Stimulated activated CD4-positive, alpha-beta T cell treated with anti-CD3 and anti-CD28 coated beads, Interleukin-1b, Interleukin-23, amount 100 ng/mL, for 1 hour (primary cell): ENCODE measurements at places on chromosomes 16 and 17.

DNA sequence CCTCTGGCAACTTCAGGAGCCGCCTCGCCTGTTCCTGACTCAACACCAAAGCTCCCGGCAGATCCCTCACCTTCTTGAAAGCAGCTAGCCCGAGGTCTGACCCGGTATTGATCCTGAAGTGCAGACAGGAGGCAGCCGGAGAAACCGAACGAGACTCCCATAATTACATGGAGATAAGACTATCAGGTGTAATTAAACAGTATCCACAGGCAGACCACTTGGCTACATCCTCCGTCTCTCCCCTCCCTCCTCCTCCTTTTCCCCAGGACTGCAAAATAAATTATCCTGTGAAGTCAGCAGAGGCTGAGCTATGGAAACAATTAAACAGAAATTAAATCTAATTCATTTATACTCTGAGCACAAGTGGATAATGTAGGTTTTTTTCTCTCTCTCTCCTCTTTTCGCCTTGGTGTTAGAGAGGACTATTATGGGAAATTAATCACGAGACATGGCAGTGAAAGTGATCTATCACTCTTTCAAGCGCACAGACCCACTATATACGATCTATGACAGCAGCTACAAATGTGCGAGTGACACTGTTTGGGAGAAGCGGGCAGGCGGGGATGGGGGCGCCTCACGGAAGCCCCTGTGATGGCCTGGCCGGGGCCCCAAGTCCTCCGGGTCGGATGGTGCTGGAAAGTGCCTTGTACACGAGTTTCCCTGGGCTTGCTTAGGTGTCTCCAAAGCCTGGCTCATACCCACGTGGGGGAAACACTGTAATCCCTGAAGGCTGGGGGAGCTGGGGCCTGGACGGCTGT lies 92.8 kb downstream of the RBFOX3 start:
- DNase-seq, result no peak

DNA sequence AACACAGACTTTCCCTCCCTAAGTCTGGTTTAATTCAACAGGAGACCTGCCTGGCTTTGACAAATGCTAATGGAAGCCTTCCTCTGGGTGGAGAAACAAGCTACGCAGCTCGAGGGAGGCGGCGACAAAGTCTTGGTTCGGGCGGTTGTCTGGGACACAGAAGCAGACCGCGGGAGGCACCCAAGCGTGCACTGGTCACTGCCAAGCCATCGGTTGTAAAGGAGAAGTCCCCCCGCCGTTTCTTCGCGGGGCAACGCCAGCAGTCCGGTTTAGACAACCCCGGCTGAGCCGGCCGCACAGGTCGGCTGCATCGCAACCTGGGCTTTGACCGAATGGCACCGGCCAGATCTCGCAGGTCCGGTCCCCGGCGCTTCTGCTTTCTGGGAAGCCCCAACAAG lies 586 bp downstream of the GLYR1 start:
- no peak for DNase-seq

DNA sequence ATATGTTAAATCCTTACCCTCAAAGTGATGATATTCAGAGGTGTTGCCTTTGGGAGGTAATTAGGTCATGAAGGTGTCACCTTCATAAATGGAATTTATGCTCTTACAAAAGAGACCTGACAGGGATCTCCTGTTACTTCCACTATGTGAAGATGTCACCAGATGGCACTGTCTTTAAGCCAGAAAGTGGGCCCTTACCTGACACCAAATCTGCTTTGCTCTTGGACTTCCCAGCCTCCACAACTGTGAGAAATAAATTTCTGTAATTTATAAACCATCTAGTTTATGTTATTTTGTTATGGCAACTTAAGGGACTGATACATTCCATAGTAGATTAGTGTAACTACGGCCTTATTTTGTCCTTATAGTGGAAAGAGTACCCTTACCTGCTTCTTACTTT lies 358.3 kb upstream of the SALL1 start:
- DNase-seq, result no peak

DNA sequence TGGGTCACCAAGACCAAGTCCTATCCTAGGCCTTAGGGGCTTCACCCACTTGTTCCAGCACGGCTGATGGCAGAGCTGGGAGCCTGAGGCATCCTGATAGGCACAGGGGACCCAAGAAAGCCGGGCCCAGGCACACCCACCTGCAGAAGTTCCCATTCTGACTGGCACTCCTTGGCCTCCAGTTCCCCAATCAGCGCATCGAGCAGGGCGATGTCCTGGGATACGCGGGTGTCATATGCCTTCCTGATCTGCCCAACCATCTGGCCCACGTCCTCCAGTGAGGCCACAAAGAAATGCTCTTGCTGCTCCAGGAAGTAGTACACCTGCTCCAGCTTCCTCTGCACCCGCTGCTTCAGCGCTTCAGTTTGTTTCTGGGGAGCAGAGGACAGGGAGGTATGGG lies 9.6 kb downstream of the MEFV start:
- DNase-seq, result no peak

GRCh38 chr16:4514606-4515005 lies 24.0 kb downstream of the CDIP1 start:
- DNase-seq, result no peak

DNA sequence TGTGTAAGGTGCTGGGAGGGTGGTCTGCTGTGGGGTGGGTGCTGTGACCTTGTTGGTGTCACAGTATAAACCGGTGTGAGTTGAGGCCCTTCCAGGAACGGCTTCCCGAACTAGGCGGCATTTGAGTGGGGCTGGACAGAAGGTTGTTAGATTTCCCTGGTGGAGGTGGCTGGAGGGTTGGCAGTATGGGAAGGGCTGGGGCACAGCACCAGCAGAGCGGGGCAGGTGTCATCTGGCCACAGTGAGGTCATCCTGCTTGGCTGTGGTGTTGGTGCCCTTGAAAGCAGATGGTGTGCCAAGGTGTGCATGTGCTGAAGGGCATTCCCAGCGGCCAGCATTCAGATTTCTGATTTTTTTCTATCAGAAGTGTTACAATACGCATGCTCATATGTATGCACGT lies 28.1 kb downstream of the BANP start:
- DNase-seq, result no peak

- DNase-seq, result no peak
These were observed 46.8 kb upstream of the DNAH9 start for GRCh38 chr17:11551442-11551841.

GRCh38 chr17:8243827-8244226 lies 4.0 kb downstream of the CTC1 start:
- DNase-seq, result no peak

DNA sequence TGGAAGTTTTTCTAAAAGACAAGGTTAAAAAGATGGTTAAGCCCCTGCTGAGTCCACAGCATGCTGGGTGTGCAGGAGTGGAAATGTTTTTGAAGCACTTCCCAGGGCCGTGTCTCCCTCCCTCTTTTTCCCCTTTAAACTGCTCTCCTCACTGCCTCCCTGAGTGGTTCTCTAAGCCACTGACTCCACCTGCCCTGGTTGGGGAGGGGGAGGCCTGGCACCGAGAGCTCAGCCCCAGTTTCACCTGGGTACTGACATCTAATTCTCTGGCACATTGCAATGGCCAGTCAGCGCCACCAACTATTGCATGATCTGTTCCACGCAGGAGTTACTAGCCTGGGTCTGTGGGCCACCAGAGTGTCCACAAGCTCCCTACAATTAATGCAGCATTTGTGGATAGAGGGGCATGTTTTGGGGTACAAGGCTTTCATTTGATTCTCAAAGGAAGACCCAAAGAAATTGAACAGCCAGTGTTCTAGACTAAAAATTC lies 22.7 kb downstream of the MPP3 start:
- DNase-seq, result no peak

DNA sequence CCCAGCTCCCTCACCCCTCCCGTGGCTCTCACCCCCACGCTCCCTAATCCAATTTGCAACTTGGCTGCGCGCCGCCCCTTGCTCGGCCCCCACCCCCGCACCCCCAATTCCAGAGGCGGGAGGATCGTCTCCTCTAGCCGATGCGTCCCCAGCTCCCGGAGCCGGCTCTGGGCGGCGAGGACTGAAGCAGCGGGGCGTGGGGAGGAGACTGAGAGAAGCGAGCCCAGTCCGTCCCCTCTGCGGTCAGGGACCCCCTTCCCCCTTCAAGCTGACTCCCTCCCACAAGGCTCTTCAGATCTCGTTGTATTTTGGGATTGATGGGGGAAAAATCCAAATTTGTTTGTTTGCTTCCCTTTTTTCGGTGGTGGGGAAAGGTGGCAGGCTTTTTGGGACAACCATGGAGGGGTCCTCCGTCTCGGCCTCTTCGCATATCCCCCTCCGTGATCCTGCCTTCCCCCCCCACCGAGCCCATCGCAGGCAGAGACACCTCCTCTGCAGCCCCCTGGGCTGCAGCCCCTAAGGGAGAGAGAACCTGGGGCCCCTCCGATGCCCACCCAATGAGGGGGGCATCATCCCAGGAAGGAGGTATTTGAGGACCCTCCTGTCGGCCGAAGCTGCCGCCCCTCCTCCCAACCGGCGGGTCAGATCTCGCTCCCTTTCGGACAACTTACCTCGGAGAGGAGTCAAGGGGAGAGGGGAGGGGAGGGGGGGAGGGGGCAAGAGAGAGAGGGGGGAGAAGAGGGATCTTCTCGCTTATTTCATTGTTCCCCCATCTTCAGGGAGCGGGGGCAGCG lies 466 bp downstream of the NEUROD2 start:
- DNase-seq, result no peak

DNA sequence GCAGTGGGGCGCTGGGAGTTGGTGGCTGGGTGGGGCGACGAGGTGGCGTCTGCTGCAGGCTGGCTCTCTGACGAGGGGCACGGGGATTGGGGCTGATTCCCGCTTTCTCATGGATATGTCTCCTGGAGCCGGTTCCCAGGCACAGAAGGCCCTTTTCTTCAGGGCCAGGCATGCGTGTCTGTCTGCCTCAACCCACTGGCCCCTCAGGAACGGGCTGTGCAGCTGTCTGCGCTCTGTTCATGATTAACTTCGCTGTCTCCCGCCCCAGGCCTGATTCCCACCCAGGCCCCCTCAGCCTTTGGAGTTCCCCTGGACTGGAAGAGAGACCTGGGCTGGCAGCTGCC lies 53.1 kb downstream of the RAP1GAP2 start:
- DNase-seq, result no peak

DNA sequence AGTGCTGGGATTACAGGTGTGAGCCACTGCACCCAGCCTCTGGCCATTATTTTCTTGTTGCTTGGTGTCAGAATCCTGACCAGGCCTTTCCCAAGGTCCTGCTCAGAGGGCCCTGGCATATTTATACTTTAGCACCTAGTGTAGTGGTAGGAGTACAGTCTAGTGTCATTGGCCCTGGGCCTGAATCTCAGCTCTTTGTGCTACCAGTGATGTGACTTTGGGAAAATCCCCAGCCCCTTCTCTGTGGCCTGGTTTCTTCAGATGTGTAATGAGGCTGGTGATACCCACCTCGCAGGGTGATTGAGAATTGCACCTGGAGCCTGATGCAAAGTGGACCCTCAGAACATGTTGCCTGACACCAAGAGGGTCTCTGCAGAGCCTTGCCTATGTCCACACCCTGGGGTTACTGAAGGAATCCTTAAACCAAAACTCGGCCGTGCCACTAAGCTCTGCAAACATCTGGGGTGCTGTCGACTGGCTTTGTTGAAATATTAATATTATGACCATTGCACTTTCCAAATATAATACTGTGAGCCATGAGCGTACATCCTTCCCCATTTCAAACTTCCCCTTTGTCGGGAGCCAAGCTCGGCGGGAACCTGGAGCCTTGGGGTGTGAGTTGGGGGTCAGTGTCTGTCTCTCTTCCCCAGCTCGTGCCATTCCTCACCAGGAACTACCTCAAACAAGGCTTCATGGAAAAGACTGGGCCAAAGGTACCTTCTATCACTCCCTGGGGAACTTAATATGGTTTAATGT lies 18.0 kb upstream of the RNF135 start:
- no peak for DNase-seq

DNA sequence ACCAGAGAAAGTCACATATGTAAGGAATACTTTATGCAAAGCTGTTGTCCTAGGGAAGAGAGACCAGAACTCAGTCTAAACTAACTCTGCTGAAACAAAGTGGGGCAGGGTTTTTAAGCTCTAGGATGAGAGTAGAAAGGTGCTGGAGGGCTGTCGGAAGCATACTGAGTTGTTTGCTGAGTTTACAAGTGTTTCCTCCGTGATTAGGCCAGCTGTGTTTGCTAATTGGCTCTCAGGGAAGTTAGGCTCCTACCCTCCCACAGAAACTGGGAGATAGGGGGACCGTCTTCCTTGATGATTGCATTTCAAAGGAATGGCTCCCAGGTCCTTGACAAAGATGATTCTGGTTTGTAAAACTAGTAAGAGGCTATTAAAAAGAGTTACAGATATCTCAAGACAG lies 24.4 kb upstream of the CRYM start:
- no peak for DNase-seq

DNA sequence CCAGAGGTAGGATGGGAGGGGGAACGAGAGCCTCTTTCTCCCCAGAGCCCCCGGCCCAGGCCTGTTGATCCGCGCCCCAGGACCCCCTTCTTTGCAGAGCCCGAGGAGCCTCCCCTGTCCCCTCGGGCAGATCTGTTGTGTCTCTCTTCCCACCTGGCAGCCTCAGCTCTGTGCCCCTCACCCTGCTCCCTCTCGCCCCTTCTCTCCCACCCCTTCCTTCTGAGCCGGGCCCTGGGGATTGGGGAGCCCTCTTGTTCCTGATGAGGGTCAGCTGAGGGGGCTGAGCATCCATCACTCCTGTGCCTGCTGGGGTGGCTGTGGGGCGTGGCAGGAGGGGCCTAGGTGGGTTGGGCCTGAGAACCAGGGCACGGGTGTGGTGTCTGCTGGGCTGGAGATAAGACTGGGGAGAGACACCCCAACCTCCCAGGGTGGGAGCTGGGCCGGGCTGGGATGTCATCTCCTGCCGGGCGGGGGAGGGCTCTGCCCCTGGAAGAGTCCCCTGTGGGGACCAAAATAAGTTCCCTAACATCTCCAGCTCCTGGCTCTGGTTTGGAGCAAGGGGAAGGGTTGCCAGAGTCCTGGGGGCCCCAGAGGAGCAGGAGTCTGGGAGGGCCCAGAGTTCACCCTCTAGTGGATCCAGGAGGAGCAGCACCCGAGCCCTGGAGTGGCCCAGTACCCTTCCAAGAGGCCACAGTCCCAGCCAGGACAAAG lies 65.4 kb downstream of the MRC2 start:
- DNase-seq, result no peak

DNA sequence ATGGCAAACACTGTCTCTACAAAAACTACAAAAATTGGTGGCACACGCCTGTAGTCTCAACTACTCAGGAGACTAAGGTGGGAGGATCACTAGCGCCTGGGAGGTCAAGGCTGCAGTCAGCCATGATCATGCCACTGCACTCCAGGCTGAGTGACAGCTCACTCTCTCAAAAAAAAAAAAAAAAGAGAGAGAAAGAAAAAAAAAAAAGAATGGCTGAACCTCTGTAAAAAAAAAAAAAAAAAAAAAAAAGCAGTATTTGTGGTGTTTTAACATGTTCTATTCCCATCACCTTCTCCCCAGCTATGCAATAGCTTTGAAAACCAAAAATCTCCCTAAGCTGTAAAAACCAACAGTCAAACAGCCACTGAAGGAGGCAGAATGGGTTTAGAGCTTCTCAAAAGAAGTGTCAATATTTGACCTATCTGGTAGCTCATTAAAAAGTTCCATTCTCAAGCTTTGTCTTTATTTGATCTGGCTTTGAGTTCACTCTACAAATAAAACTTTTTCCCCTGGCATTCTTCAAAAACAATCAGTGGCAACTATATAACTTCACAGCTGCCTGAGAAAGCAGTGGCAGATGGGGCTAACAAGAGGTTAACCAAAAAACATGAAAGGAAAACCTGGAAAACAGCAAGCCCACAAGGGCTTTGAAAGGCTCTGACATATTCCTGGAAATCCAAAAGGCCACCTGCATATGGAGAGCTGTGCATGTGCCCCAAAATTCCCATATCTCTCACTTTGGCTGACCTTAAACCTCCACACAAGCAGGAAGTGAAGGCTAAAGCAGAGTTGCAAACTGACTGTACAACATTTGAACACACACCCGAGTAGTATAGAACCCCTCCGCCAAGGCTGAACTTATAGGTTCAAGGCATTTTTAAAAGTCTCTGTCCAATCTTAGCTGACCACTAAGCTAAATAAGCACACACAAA lies 36.0 kb downstream of the USP32 start:
- DNase-seq, result no peak
